ENCODE measurements at places on chromosomes 4 and X. TPM values are rescaled to one million over a fixed set of nuclear protein-coding genes. Genes with fewer than 3 reads are reported as not detected.

GRCh38 chrX:45553417-45553816 is 352.7 kb upstream of the DIPK2B start:
- H3K27ac ChIP-seq = no peak overlapping the region
- no peaks in the 10 kb centered on the region for H3K27me3 ChIP-seq
- H3K4me3 ChIP-seq = no peak overlapping the region
- H3K36me3 ChIP-seq = no peaks in the 10 kb centered on the region

DNA sequence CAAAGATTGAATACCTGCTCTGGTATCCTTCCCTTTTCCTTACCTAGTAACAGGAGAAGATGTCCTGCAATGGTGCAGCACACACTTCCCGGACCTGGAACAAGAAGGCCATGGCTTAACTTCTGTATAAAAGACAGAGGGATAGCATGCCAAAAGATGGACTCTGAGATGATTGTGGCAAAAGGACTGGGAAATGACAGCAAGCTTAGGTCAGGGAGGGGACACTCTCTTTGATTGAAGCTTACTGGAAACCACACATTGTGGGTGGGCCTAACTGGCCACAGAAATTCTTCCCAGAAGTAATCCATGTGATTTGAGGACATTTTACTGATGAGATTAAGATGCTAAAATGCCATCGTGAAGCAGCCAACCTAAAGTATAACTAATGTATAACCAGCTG is 71.0 kb upstream of the OTUD4 start:
- no peak for DNase-seq
- no peaks in the 10 kb centered on the region for H3K36me3 ChIP-seq
- H3K27ac ChIP-seq = no peak overlapping the region
- H3K4me3 ChIP-seq = no peak overlapping the region
- no peaks in the 10 kb centered on the region for H3K4me1 ChIP-seq

- H3K4me3 ChIP-seq = no peak overlapping the region
- H3K27ac ChIP-seq = no peak overlapping the region
- no peak for DNase-seq
- no peaks in the 10 kb centered on the region for H3K27me3 ChIP-seq
- H3K4me1 ChIP-seq = no peaks in the 10 kb centered on the region
Observed at GRCh38 chr4:81807386-81807785, 335.7 kb upstream of the RASGEF1B start.

DNA sequence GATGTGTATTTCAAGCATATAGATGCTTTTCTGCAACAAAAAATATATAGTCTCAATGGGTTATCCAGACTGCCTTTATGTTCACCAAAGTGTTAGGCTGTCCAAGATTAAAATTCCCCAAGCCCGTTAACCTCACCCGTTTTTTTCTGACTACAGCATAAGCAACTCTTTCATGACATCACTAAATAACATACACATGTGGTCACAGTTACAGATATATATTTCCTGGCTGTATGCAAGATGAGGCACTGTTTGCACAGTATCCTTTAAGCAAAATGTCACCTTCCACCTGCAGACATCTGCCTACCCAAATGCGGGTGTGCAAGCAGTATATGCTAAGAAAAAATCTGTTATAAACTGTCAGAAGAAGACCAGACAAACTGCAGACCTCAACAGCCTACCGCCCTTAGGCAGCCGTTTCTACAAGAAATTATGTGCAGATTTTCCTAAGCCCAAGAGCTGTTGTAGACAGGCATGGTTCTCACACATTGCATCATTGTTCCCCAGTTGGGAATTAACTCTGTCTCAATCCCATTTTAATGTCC is 183.1 kb upstream of the MXRA5 start:
- H3K4me3 ChIP-seq = no peak overlapping the region
- no peaks in the 10 kb centered on the region for H3K27me3 ChIP-seq
- H3K27ac ChIP-seq = no peak overlapping the region
- H3K4me1 ChIP-seq = no peaks in the 10 kb centered on the region

- no peak overlapping the region for H3K4me3 ChIP-seq
- H3K27ac ChIP-seq = no peak overlapping the region
- H3K4me1 ChIP-seq = no peaks in the 10 kb centered on the region
- no peaks in the 10 kb centered on the region for H3K27me3 ChIP-seq
- DNase-seq = no peak
- no peaks in the 10 kb centered on the region for H3K36me3 ChIP-seq
Observed at GRCh38 chrX:129230168-129230567, 293.1 kb downstream of the SMARCA1 start.

GRCh38 chr4:150769845-150770244 is 187.9 kb downstream of the MAB21L2 start:
- no peaks in the 10 kb centered on the region for H3K27me3 ChIP-seq
- H3K4me3 ChIP-seq = no peak overlapping the region
- H3K4me1 ChIP-seq = no peaks in the 10 kb centered on the region
- H3K36me3 ChIP-seq = no peaks in the 10 kb centered on the region
- DNase-seq = no peak

- no peaks in the 10 kb centered on the region for H3K36me3 ChIP-seq
- no peak overlapping the region for H3K4me3 ChIP-seq
- H3K27me3 ChIP-seq = peaks cover 18% of the 10 kb centered on the region
- H3K4me1 ChIP-seq = no peaks in the 10 kb centered on the region
- no peak for DNase-seq
Observed at GRCh38 chrX:113954297-113954696, 629.6 kb upstream of the HTR2C start.

- no peaks in the 10 kb centered on the region for H3K4me1 ChIP-seq
- H3K27ac ChIP-seq = no peak overlapping the region
- DNase-seq = no peak
Observed at GRCh38 chr4:57462843-57463242, 352.7 kb upstream of the IGFBP7 start.

- H3K4me1 ChIP-seq = peaks cover 4% of the 10 kb centered on the region
- H3K36me3 ChIP-seq = no peaks in the 10 kb centered on the region
- H3K27me3 ChIP-seq = no peaks in the 10 kb centered on the region
- H3K4me3 ChIP-seq = no peak overlapping the region
- H3K27ac ChIP-seq = no peak overlapping the region
- no peak for DNase-seq
Observed at GRCh38 chr4:48196758-48197504, 62.9 kb upstream of the TXK start.

- DNase-seq = no peak
Observed at GRCh38 chrX:71212536-71212935, 10.5 kb upstream of the GJB1 start.

DNA sequence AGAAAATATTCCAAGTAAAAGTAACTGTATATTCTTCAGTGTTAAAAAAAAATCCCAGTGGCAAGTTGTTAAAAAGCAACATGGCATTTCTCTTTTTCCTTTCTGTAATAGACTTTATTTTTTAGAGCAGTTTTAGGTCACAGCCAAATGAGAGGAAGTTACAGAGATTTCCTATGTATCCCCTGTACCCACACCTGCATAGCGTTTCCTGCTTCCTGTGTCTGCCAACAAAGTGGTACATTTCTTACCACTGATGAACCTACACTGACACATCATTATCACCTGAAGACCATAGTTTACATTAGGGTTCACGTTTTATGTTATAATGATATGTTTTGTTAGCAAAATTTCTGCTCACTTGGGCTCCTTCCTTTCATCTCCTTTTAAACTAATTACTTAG is 124.7 kb downstream of the GPAT3 start:
- H3K36me3 ChIP-seq = no peaks in the 10 kb centered on the region
- H3K27ac ChIP-seq = no peak overlapping the region
- H3K27me3 ChIP-seq = no peaks in the 10 kb centered on the region
- no peak overlapping the region for H3K4me3 ChIP-seq
- H3K4me1 ChIP-seq = no peaks in the 10 kb centered on the region

DNA sequence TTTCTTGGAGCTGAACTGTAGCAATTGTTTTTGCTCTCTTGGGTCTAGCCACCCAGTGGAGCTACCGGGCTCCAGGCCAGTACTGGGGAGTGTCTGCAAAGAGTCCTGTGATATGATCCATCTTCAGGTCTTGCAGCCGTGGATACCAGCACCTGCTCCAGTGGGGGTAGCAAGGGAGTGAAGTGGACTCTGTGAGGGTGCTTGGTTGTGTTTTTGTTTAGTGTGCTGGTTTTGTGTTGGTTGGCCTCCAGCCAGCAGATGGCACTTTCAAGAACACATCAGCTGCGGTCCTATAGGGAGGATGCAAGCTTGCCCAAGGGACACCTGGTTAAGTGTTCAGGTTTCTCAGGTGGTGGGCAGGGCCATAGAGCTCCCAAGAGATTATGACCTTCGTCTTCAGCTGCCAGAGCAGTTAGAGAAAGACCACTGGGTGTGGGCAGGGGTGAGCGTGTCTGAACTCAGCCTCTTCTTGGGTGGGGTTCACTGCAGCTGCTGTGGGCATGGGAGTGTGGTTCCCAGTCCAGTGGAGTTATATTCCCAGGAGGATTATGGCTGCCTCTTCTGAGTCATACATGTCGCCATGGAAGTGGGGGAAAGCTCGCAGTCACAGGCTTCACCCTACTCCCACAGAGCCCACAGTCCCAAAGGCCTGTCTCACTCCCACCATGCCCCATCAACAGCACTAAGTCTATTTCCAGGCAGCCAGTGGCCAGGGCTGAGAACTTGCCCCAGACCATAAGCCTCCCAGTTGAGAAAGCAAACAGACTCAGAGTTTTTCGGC is 811.6 kb downstream of the GLUD2 start:
- no peaks in the 10 kb centered on the region for H3K4me1 ChIP-seq
- H3K27ac ChIP-seq = no peak overlapping the region
- no peak overlapping the region for H3K4me3 ChIP-seq
- no peaks in the 10 kb centered on the region for H3K36me3 ChIP-seq
- DNase-seq = no peak
- no peaks in the 10 kb centered on the region for H3K27me3 ChIP-seq

- no peaks in the 10 kb centered on the region for H3K27me3 ChIP-seq
- no peak overlapping the region for H3K4me3 ChIP-seq
- H3K36me3 ChIP-seq = no peaks in the 10 kb centered on the region
- DNase-seq = no peak
- H3K4me1 ChIP-seq = no peaks in the 10 kb centered on the region
Observed at GRCh38 chrX:55039471-55039870, 8.7 kb upstream of the ALAS2 start.

GRCh38 chr4:108055787-108056186 is 66.1 kb downstream of the HADH start:
- no peaks in the 10 kb centered on the region for H3K27me3 ChIP-seq
- DNase-seq = no peak
- no peaks in the 10 kb centered on the region for H3K36me3 ChIP-seq
- H3K4me3 ChIP-seq = no peak overlapping the region

- no peaks in the 10 kb centered on the region for H3K36me3 ChIP-seq
- H3K27me3 ChIP-seq = no peaks in the 10 kb centered on the region
- H3K4me3 ChIP-seq = no peak overlapping the region
- no peak for DNase-seq
- no peak overlapping the region for H3K27ac ChIP-seq
Observed at GRCh38 chr4:17077105-17077504, 178.7 kb upstream of the LDB2 start.

The TXK gene
- total RNA-seq = 1.3 TPM

The FRMPD4 gene
- total RNA-seq = not detected

The GPR34 gene
- 11.2 TPM for total RNA-seq

The FAM193A gene
- total RNA-seq = 17.1 TPM

The TCEAL6 gene
- 13.6 TPM for total RNA-seq

The WAS gene
- total RNA-seq = 20.7 TPM

The PGM2 gene
- 45.6 TPM for total RNA-seq

The HMX1 gene
- total RNA-seq = not detected

The BTK gene
- 1.2 TPM for total RNA-seq
